ENCODE measurements at places on chromosomes 5 and 9. TPM values are rescaled to one million over a fixed set of nuclear protein-coding genes. Genes with fewer than 3 reads are reported as not detected.
A peak's percentile ranks its signal among the peaks of the same experiment; 100 is the strongest.

DNA sequence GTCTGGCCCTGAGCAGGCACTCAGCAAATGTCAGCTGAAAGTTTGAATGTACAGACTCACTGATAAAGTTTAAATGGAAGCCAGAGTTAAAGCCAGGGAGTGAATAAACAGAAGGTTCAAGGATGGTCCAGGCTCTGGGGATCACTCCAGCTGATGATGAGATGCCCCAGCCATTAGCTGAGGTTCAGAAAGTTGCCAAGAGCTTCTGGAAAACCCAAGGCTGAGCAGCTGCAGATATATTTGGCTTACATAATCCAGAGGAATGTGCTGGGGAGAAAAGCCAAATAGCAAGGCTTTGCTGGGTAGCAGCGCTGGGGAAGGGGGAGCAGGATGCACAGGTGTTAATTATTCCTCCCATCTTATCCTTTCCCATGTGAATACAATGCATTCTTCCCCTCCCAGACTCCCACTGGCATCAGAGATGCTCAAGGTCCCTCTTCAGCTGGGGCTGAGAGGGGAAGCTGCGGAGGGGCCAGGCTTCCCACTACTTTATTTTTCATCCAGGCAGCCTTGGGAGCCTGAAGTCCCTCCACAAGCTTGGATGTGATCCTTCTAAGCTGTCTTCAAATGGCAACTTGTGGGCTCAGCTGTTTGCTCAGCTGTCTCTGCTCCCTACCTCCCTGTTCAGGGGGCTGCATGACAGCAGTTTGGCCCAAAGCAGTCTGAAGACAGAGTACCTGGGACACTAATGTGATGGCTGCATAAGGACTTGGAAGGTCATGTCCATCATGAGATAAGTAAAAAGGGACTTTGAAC is 341.2 kb downstream of the TRIM32 start:
- no peak overlapping the region for H3K4me3 ChIP-seq
- H3K4me1 ChIP-seq: no peaks in the 10 kb centered on the region
- H3K27me3 ChIP-seq: no peaks in the 10 kb centered on the region
- H3K27ac ChIP-seq: no peak overlapping the region

GRCh38 chr5:42949348-42950115 is 90.6 kb downstream of the ANXA2R start:
- no peak overlapping the region for H3K4me3 ChIP-seq
- H3K27me3 ChIP-seq: peaks cover 91% of the 10 kb centered on the region
- peaks cover 18% of the 10 kb centered on the region for H3K4me1 ChIP-seq
- H3K36me3 ChIP-seq: no peaks in the 10 kb centered on the region
- H3K27ac ChIP-seq: no peak overlapping the region

- no peak overlapping the region for H3K27ac ChIP-seq
- no peak overlapping the region for H3K4me3 ChIP-seq
- H3K4me1 ChIP-seq: peaks cover 6% of the 10 kb centered on the region
- no peaks in the 10 kb centered on the region for H3K27me3 ChIP-seq
- H3K36me3 ChIP-seq: peaks cover 2% of the 10 kb centered on the region
- DNase-seq: peak; percentile 44
Observed at GRCh38 chr5:180825768-180826525, 23.3 kb upstream of the MGAT1 start.

GRCh38 chr5:140402258-140403074 is 833 bp downstream of the ANKHD1 start:
- H3K27me3 ChIP-seq: no peaks in the 10 kb centered on the region
- peak overlapping the region; percentile 85 for H3K4me3 ChIP-seq
- H3K36me3 ChIP-seq: peaks cover 10% of the 10 kb centered on the region
- DNase-seq: peak; percentile 78
- H3K4me1 ChIP-seq: peaks cover 4% of the 10 kb centered on the region

- no peak for DNase-seq
- H3K27me3 ChIP-seq: no peaks in the 10 kb centered on the region
- H3K4me3 ChIP-seq: no peak overlapping the region
- no peak overlapping the region for H3K27ac ChIP-seq
- H3K36me3 ChIP-seq: no peaks in the 10 kb centered on the region
Observed at GRCh38 chr5:145568581-145568980, 266.6 kb downstream of the PRELID2 start.

GRCh38 chr5:132418881-132419280 is 49.4 kb downstream of the SLC22A5 start:
- DNase-seq: no peak
- H3K4me1 ChIP-seq: peaks cover 46% of the 10 kb centered on the region
- H3K36me3 ChIP-seq: peaks cover 8% of the 10 kb centered on the region
- no peaks in the 10 kb centered on the region for H3K27me3 ChIP-seq

PLPPR1 gene
- polyA plus RNA-seq: 0.87 TPM

GRCh38 chr9:121503444-121503843 is 3.8 kb upstream of the GGTA1 start:
- H3K36me3 ChIP-seq: no peaks in the 10 kb centered on the region
- DNase-seq: no peak
- no peak overlapping the region for H3K27ac ChIP-seq
- no peak overlapping the region for H3K4me3 ChIP-seq
